ENCODE measurements at places on chromosomes 13 and 19.

- no peak for DNase-seq
Measured at GRCh38 chr19:17951990-17952976, 14.6 kb upstream of the KCNN1 start.

DNA sequence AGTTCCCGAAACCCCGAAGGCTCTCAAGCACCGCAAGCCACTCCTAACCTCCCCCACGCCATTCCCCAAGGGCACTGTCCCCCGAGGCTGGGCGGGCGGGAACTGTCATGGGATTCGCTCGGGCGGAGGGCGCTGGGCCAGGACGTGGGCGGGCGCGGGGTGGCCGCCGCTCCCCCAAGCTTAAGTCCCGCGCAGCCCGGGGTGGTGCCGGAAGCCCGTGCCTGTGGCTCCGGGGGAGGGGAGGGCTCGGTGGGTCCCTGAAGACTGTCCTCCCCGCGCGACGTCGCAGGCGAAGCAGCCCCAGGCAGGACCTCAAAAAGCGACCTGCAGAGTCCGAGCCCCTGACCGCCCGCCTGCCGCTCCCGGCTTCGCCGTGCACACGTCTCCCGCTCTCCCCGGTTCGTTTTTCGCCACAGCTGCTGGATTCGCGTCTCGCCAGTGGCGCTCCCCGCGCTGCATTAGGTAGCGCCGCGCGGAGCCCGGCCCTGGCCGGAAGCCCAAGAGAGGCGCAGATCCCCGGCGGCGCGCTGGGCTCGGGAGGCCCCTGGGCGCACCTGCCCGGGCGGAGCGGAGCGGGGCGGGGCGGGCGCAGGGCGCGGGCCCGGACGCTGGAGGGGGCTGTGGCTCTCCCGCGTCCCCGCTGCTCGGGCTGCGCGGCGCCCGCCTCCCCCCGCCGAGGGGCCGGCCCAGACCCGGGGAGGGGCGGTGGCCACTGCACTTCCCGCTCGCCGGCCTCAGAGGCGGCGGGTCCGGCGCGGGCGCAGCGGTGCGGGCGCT lies at the start of gene FARP1:
TSS of gene FARP1 (plus strand) at position 715 of the 777 bp plus-strand sequence. CDS start 70,149 bp downstream, outside the sequence.
- no peak for DNase-seq

DNA sequence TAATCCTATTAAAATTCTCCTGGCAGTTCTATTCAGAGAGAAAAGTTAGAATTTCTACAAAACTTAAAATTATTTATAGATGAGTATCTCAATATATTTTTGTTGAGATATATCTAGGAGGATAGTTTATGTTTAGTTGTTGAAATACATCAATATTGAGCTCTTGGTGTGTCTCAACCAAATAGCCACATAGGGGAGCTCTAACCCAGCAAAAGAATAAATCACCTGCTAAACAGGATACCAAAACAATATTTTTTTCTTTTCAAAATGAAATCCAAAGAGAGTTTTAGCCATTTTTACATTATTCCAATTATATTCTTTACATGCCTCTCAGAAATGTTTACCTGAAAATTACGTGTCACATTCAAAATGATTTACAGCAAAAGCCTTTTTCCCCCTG lies 954.7 kb downstream of the SLITRK6 start:
- DNase-seq: no peak

DNA sequence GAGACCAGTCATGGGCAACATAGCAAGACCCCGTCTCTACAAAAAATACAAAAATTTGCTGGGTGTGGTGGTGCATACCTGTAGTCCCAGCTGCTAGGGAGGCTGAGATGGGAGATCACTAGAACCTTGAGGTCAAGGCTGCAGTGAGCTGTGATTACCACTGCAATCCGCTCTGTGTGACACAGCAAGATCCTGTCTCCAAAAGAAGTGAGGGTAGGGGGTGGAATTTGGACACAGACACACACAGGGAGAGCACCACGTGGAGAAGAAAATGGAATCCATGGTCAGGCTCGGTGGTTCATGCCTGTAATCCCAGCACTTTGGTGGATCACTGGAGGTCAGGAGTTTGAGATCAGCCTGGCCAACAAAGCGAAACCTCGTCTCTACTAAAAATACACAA lies 8.7 kb downstream of the TNFSF9 start:
- no peak for DNase-seq

GRCh38 chr19:4414800-4415321 lies 12.4 kb downstream of the CHAF1A start:
- DNase-seq: no peak

DNA sequence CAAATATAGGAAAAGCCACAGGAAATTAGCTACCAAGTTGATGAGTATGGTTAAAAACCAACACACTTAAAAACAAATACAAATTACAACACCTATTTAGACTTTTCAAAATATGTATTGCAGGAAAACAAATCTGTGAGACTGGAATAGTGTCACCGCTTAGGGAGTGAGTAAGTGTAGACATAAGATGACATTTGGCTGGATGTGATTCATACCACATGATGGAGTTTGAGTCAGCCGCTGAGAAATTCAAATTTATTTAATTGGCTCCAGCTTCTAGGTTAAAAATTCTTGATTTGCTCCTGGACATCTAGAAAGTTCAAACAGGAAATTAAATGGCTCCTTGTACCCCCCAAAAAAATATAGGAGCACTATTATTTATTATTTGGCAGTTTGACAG lies 531.7 kb downstream of the SLITRK1 start:
- DNase-seq: no peak
